CD4-positive, CD25-positive, alpha-beta regulatory T cell (primary cell): ENCODE measurements at places on chromosomes 5 and 9.

DNA sequence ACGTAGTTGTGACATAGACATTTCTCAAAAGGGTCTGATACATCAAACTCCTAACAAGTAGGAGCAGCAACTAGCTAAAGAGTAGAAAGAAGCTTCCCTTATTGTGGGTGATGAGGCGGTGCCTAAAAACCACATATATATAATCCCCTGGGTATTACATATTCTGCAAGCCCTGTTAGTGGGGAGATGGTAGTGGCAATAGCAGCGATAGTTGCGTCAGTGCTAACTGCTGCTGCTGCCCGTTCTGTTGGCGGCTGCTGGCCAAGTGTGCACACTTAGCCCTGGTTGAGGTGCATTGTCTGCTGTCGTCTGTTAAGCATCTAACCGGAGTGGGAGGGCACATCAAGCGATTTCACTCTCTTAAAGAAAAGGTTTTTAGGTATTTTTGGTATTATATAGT lies 35.8 kb downstream of the VLDLR start:
- peaks cover 10% of the 10 kb centered on the region for H3K4me1 ChIP-seq
- no peaks in the 10 kb centered on the region for H3K36me3 ChIP-seq
- H3K27ac ChIP-seq, result no peak overlapping the region
- H3K4me3 ChIP-seq, result no peak overlapping the region

- no peak for DNase-seq
- H3K27ac ChIP-seq, result no peak overlapping the region
- H3K36me3 ChIP-seq, result no peaks in the 10 kb centered on the region
- H3K27me3 ChIP-seq, result peaks cover 3% of the 10 kb centered on the region
- H3K4me1 ChIP-seq, result no peaks in the 10 kb centered on the region
- no peak overlapping the region for H3K4me3 ChIP-seq
Measured at GRCh38 chr9:85401998-85402397, 339.8 kb downstream of the AGTPBP1 start.

DNA sequence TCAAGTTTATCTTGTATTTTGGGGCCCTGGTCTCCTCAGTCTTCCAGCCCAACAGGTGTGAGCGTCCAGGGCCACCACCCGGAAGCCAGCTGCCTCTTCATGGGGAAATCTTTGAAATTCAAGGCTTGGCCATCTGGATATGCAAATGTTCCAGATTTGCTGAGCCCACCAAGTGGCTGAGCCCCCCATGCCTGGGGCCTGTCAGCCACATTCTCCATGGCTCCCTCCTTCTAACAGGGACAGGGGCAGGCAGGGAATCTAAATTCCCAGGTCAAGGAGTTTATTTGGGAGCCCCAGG lies 14.2 kb upstream of the CXXC5 start:
- DNase-seq, result no peak
- no peaks in the 10 kb centered on the region for H3K27me3 ChIP-seq
- H3K36me3 ChIP-seq, result peaks cover 15% of the 10 kb centered on the region
- no peak overlapping the region for H3K4me3 ChIP-seq

GRCh38 chr9:20290257-20290656 lies 332.0 kb downstream of the MLLT3 start:
- H3K27me3 ChIP-seq, result no peaks in the 10 kb centered on the region
- no peaks in the 10 kb centered on the region for H3K36me3 ChIP-seq
- H3K4me3 ChIP-seq, result no peak overlapping the region
- H3K4me1 ChIP-seq, result peaks cover 13% of the 10 kb centered on the region
- no peak for DNase-seq

DNA sequence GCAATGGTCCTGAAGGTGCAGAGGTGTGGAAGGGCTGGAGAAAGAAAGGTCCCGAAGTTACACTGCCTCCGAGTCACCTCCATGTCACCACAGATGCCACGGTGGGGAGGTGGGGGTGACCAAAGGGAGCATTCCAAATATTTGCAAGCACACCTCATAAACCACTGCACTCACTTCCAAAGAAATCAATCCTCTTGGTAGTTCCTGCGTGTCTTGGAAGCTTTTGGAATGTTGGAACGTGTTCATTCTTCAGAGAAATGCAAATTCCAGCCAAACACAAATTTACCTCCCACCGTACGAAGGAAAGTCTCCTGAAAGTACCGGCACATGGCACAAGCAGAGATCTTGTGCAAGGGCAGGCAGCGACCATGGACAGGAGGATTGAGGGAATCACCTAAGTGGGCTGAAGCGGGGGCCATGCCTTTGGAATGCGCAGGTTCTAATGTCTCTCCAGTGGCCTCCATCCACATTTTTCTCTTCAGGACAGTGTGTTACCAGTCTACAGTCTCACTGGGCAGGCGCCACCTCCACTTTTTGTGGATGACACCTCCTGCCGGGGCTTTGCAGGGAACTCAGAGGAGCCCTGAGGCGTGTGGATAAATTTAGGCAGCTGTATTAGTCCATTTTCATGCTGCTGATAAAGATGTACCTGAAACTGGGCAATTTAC lies 54.0 kb downstream of the NSUN2 start:
- no peak for DNase-seq
- H3K27me3 ChIP-seq, result peaks cover 16% of the 10 kb centered on the region
- no peaks in the 10 kb centered on the region for H3K36me3 ChIP-seq
- no peak overlapping the region for H3K27ac ChIP-seq
- no peak overlapping the region for H3K4me3 ChIP-seq

DNA sequence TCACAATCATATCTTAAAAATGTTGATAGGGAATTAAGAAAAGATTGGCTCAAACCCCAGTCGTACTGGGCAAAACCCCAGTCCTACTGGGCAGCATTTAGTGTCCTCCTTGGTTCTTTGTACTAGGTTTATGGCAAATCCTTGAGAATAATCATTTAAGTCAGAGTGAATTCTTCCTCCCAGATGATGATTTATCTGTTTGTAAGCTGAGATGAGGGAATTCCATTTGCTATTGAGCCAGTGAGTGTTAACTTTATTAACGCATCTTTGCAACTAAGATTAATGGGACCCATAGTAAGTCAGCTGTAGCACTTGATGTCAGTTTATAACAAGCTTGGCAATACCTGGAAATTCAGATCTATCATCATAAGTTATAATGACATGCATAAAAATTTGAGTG lies 821.8 kb upstream of the DMAC1 start:
- no peak overlapping the region for H3K27ac ChIP-seq
- no peak for DNase-seq
- H3K4me3 ChIP-seq, result no peak overlapping the region
- H3K27me3 ChIP-seq, result no peaks in the 10 kb centered on the region
- no peaks in the 10 kb centered on the region for H3K36me3 ChIP-seq

DNA sequence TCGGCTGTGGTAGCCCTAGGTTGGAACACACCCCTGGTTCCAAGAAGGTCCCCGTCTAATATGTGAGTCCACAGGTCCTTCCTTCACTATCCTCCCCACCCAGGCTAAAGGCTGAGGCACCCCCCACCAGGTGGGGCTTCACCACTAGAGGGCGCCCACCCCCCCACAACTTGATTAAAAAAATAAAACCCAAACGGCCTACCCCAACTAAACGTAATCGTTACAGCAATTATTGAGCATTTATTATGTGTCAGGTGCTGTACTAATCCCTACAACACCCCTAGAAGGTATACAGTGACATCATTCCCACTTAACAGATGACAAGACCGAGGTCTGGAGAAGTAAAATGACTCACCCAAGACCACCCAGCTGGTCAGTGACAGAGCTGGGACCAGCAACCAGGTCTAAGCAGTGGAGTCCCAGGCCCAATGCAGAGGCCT lies 65.0 kb downstream of the FGF18 start:
- no peaks in the 10 kb centered on the region for H3K27me3 ChIP-seq
- peak; percentile 20 for DNase-seq
- no peaks in the 10 kb centered on the region for H3K4me1 ChIP-seq
- H3K4me3 ChIP-seq, result no peak overlapping the region
- no peak overlapping the region for H3K27ac ChIP-seq
- H3K36me3 ChIP-seq, result no peaks in the 10 kb centered on the region
